ENCODE measurements at places on chromosomes 12 and 14. TPM values are rescaled to one million over a fixed set of nuclear protein-coding genes. Genes with fewer than 3 reads are reported as not detected.

DNA sequence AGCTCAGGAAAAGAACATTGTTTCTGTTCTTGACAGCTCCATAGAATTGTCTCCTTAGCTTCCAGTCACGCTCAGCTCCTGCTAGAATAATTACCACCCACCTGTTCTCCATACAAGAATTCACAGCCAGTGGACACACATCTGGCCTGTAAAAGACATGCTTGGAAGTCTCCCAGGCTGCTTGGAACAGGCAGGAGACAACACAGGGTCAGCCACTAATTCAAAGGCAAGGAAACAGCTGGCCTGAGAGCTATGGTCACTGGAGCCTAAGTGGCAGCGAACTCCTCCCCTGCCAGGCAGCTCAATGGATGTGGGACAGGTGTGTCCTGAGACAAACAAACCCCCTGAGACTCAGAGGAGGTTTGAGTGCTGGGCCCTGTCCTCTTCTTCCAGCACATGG lies 22.9 kb upstream of the LTBP2 start:
- DNase-seq, result no peak

DNA sequence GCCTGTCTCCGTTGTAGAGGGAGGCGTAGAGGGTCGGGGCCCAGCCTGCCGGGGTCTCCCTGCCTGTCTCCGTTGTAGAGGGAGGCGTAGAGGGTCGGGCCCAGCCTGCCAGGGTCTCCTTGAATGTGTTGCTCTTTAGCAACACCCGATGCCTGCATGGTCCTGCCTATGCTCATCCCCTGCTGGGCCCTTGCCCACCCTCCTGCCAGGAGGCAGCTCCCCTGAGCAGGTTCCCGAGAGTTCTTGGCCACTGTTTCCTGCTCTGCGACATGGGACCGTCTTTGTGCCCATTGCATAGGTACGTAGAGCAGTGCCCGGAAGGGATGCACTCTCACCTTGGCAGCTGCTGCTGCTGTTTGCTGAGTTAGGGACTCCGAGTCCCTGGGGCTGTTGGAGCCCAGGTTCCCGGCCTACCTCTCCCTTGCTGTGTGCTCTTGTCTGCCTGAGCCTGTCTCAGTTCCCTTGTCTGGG lies 3.3 kb downstream of the KIF26A start:
- no peak for DNase-seq

DNA sequence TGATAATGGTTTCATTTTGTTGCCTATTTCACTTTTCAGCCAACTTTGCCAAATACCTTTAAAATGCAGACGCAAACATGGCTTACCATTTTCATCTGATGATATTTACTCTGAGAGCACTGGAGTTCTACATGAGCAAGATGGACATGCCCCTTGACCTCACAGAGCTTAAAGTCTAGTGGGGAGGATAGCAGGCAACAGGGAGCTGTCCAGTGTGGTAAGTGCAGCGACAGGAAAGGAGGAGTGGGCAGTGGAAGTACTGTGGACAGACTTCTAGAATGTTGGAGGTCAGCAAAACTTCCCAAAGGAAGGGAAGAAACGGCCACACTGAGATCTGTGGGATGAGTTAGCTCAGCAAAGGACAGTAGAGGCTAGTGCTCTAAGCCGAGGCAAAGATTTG lies 25.3 kb downstream of the LRIG3 start:
- no peak for DNase-seq

DNA sequence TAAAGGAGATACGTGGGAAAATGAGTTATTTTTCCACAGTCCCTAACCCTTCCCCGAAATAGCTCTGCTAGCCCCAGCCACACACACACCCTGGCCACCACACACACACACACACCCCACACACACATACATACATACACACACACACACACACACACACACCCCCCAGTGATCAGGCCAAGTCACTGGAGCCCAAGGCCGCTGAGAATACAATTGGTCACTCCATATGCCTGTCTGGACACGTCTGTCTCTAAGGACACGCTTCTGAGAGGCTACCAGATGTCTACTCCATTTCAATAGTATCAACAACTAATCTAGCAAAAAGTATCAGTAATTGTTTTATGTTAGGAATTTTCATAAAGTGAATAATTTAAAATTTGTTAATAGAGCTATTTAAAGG lies 13.0 kb upstream of the DIABLO start:
- no peak for DNase-seq

Gene SERPINA10
- total RNA-seq, result not detected

DNA sequence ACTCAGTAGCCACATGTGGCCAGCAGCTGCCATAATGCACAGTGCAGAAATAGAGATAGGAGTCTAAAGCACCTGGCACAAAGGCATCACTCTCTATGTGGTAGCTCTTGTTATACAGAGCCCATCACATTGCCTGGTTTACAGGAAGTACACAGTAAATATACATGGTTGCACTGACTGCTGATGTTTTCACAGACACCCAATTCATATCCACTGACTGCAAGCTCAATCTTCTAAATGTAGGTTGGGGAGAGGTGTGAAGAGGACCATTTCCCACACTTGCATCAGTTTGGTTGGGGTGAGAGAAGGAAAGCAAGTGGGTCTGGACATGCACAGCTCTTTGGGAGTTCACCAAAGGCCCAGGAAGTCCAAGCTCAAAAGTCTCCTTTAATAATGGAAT lies 172.8 kb downstream of the DPF3 start:
- DNase-seq, result no peak

Gene CIROP
- total RNA-seq, result not detected

GRCh38 chr12:55682087-55682796 lies 25.5 kb downstream of the ITGA7 start:
- DNase-seq, result no peak

DNA sequence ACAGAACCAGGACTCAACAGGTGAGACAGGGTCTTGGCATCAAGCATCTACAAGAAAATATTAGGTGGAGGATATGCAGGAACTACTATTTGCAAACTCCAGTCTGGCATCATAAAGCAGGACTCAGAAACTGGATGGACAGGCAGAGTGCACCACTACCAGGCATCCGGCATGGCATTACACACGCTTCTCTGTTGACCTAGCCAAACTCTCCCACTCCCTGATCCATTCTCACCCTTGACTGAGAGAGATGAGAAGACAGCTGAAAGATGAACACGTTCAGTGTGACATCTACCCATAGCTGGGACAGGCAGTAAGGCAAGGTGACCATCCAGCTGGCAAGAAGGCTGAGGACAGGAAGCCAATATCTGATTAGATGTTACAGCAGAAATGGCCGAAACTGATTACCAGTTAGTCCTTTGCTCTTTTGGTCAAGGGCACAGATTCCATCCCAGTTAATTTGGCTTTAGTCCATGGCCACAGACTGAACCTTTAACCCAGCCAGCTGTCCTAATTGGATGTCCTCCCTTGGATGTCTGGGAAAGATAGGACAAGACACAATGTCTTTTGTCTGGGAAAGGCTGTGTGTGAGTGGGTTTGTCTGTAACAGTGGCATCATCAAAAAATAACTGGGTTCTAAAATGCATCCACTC lies 71.6 kb downstream of the BBS10 start:
- no peak for DNase-seq

Gene SOCS2
- total RNA-seq, result 64.4 TPM

GRCh38 chr12:107349008-107349747 lies 255.8 kb upstream of the CRY1 start:
- DNase-seq, result peak; percentile 38

Gene IPO8
- 33.4 TPM for total RNA-seq

DNA sequence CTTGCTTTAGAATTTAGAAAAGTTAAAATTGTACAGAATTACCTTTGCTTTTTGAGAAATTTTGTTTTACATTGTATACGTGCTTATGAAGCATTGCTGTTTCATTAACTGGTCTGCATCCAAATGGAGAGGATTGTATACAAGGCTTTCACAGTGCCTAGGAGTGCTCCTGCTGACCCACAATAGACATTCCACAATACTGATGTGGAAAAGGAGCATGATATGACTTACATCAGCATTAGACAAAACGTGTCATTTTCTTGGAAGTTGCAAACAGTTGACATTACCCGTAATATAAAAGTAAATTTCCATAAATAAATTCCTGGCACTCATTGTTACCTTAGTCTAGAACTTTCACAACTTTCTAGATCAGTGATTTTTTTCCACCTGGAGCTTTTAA lies 1.9 kb downstream of the PRKD1 start:
- DNase-seq, result no peak

DNA sequence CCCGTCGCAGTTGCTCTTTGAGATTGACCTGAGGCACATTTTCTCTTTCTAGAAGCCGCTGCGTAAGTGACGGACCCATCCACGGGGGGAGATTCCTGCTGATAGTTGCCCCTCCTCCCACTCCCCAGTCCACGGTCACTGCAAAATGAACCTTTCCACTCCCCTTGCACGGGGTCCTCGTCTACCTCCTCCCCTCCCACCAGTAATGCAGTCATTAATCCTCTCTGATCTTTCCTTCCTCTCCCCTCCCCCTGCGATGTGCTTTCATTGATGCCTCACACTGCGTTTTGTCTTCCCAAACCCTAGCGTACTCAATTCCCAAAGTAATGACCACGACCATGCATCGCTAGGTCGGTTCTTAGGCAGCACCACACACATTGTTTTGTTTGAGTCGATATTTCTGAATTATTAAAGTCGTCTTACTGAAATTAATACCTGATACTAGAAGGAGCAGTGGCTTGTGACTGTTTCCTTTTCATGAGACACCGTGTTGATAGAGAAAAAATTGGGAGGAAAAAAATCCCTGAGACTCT lies 857 bp downstream of the ETNK1 start:
- peak; percentile 14 for DNase-seq

DNA sequence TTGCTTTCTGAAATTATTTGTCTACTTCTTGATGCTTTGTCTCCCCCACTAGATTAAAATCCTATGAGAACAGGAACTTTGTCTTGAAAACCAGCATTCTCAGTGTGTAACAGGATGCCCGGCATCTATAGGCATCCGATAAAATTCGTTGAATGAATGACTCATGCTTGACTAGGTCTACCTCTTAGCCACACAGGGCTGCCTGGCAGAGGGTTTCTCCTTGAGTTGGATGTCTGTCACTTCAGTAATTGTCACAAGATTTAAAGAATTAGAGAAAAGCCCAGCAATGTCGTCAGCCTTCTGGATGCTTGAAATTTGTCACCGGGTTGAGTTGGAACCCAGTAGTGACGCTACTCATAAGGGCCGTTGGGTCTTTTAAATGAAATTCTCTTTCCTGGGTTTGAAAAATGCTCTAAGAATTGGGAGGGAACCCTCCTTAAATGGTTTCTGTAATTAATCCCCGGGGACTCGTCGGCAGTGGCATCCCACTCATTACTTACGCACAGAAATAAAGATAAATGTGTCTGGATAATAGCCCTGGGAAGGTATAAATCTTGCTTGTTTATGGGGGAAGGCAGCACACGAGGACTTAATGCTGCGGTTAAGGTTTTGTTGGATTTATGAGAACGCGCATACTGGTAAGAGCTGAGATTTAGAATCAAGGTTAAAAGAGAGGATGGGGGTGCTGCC lies 194.1 kb downstream of the AACS start:
- no peak for DNase-seq

DNA sequence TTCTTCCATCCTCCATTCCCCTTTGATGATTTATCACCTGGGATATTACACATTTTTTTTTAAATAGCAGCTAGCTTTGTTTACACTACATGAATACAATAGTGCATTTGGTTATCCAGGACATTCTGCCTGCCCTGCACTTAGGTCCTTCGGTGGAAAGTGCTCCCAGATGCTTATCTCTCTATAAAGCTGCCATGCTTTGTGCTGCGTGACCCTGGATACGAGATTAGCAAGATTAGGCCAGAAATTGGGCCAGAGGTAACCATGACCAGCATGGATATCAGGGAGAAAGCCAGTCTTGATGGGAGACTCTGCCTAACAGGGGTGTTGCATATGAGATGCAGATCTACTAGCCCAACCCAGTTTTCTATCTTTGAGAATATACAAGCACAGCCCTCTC lies 12.1 kb upstream of the KRT83 start:
- no peak for DNase-seq

Gene WASHC4
- 96.7 TPM for total RNA-seq

DNA sequence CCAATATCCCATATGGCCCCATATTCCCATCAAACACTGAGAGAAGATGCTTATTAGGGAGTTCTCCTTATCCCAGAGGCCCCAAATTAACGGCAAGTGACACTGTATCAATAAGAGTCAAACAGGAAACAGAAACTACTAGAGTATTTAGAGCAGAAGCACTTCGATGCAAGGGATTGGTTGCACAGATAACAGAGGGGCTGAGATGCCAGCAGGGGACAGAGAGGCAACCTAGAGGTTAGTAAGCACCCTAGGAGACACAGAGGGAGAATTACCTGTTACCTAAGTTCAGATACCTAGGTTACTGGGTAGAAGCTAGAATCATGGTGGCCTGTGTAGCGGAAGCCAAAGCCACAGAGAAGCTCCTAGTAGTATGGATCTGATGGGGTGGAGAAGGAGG lies 2.9 kb downstream of the HEBP1 start:
- DNase-seq, result no peak

DNA sequence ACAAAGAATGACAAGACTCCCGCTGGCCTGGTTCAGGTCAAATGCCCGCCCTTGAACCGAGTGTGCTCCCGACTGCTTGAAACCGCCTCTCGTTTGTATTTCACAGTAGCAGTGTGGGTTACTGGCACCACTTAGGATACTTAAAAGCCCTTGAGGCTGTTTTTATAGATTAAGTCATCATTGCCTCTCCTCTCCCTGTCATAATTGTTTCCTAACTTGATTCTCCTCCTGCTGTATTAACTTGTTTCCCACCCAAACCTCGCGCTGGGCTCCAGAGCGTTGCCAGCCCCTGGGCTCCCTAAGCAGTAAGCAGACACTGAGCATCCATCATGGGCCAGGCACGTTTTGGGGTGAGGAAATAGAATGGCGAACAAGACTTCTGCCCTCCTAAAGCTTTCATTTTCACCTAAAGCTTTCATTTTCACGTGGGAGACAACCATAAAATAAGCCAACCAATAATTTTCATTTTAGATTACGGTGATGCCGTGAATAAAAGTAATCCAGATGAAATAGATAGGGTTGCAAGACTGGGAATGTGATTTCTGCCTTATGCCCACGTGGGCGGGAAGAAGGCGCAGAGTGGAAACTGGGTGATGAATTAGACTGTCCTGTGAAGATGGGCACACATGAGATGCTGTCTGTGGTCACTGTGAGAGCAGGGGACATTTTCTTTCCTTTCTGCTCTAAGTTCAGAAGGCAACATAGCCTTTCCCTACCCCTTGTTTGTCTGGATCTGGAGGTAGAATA lies 97.5 kb downstream of the PPP2R5C start:
- no peak for DNase-seq

DNA sequence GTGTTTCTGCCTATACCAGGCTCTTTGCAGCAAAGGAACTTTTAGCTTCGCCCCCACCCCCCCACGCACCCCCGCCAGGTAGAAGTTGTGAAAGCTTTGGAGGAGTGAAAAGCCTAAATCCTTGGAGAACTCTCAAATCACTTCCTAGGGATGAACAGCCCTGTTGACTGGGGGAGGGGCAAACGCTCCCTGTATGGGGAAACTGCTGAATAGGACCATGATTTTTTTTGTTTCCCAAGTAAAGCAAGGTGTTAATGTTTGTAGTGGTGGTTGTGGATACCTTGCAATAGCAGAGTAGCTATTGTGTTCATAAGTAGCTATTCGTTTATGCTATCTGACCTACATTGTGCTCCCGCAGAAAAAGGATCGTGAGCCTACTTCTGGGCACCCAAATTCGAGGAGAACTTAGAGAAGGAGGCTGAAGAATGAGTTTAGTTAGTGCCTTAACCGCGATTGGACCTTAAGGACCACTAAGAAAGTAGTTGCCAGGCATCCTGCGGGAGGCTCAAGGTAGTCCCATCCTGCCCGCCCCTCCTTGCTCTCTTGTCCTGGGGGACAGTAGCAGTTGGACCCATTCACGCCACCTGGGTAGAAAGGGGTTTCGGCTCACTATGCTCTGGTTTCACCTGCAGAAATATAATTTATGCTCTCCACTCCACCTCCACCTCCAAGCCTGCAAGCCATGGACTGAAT lies 901 bp upstream of the NFKBIA start:
- no peak for DNase-seq
